ENCODE measurements at places on chromosomes 4 and X. TPM values are rescaled to one million over a fixed set of nuclear protein-coding genes. Genes with fewer than 3 reads are reported as not detected.

- DNase-seq, result no peak
These were observed 111.6 kb upstream of the LRPAP1 start for GRCh38 chr4:3643518-3644433.

GRCh38 chrX:54747733-54748393 is 50.2 kb downstream of the ITIH6 start:
- no peak for DNase-seq

- no peak for DNase-seq
These were observed 36.7 kb upstream of the MXD4 start for GRCh38 chr4:2298532-2298991.

GRCh38 chrX:15336023-15336413 is 695 bp upstream of the PIGA start:
- peak; percentile 14 for DNase-seq

The TMSB15A gene
- polyA plus RNA-seq, result 12.4 TPM

DNA sequence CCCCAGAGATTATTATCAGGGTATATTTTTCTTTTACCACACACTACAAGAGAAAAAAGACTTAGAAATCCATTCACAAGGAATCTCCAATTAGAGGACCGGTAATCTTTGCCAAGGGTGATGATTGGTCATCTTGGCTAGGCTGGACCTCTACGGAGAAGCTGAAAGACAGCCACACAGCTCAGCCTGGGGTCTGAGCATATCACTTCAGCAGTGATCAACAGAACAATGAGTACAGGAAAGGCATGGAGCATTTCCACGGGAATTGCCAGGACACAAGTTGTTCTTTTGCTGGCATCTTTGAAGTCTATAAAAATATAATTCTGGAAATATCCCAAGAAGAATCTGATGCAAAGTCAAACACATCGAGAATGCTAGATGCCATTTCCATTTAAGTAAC is 191.5 kb downstream of the TENM3 start:
- no peak for DNase-seq

The PPEF2 gene
- not detected for polyA plus RNA-seq

DNA sequence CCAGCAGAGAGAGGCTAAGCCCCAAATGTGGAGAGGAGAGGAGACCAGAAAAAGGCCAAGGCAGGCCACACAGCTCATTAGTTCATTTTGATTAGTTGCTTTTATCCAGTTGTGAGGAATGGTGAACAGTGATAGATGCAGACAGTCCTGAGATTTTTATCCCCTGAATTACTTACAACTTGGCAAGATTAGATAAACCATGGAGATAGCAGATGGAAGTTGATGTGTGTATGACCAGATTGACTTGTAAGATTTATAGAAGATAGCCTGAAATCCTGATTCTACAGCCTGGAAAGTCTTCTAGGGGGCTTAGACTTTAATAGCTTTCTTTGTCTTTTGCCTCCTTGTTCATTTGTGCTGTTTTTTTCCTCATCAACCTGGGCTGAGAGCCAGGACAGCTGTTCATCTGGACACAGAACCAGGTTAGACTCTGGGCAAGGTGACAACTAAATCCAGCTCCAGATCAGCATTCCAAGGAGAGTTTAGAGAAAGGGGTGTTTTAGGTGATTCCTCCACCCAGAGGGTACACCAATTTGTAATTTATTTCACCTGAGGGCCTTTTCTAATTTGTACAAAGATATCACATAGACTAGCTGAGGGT is 215.5 kb downstream of the SPATA18 start:
- DNase-seq, result peak; percentile 54

The CTAG2 gene
- polyA plus RNA-seq, result not detected

The HSFX4 gene
- 1.0 TPM for polyA plus RNA-seq

DNA sequence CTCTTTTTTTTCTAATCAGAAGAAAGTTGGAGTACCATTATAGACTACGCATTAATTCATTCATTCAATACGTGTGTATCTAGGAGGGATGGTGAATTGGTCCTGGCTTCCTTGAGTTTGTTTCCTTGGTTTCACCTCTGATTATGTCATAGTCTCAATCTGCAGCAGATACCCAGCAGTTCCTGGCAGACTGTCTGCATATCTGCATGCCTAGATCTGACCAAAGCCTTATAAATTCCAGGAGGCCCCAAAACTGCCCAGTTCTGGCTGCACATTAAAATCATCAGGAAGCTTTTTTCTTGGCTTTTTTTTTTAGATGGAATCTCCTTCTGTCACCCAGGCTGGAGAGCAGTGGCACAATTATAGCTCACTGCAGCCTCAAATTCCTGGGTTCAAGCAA is 27.2 kb upstream of the SLC34A2 start:
- no peak for DNase-seq

DNA sequence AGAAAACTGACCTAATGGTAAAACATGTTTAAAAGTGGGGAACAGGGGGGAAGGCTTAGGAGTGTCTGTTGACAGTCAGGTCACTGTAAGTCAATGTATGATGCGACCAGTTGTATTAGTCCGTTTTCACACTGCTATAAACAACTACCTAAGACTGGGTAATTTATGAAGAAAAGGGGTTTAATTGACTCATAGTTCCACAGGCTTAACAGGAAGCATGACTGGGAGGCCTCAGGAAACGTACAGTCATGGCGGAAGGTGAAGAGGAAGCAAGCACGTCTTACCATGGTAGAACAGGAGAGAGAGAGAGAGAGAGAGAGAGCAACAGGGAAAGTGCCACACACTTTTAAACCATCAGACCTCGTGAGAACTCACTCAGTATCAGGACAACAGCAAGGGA is 13.0 kb upstream of the PLAC1 start:
- DNase-seq, result no peak

All from muscle of back (tissue), 13 donors.